Transverse colon (tissue), 4 donors: ENCODE measurements at places on chromosomes 7 and 10. TPM values are rescaled to one million over a fixed set of nuclear protein-coding genes. Genes with fewer than 3 reads are reported as not detected.
A peak's percentile ranks its signal among the peaks of the same experiment; 100 is the strongest.

GRCh38 chr7:97016381-97017191 lies 8.0 kb downstream of the DLX5 start:
- H3K4me3 ChIP-seq: no peak overlapping the region
- H3K27me3 ChIP-seq: peaks cover 100% of the 10 kb centered on the region
- no peak for DNase-seq
- no peaks in the 10 kb centered on the region for H3K36me3 ChIP-seq
- H3K27ac ChIP-seq: no peak overlapping the region

PSMG3 gene
- 26.1 TPM for total RNA-seq

GRCh38 chr7:39888171-39888853 lies 61.7 kb upstream of the CDK13 start:
- no peak overlapping the region for H3K27ac ChIP-seq
- DNase-seq: no peak
- H3K4me1 ChIP-seq: no peaks in the 10 kb centered on the region
- H3K36me3 ChIP-seq: no peaks in the 10 kb centered on the region
- no peak overlapping the region for H3K4me3 ChIP-seq

DNA sequence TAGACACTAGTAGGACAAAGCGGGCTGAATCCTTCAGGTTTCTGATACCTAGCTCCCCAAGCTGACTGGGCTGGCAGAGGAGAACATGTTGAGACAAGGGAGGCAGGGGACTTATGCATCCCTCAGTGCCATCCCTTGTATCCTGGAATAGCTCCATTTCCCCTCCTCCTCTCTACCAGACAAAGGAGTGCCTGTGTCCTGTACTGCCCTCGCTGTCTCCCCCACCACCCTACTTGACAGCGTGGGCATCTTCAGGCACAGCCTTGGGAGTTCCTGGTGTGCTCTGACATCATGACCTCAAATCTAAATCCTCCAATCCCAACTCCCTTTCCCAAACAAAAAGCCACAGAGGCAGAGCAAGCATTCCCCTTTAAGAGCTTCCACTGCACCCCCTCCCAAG lies 9.0 kb downstream of the SFXN3 start:
- peaks cover 5% of the 10 kb centered on the region for H3K36me3 ChIP-seq
- H3K4me1 ChIP-seq: peaks cover 25% of the 10 kb centered on the region
- no peak overlapping the region for H3K27ac ChIP-seq

DNA sequence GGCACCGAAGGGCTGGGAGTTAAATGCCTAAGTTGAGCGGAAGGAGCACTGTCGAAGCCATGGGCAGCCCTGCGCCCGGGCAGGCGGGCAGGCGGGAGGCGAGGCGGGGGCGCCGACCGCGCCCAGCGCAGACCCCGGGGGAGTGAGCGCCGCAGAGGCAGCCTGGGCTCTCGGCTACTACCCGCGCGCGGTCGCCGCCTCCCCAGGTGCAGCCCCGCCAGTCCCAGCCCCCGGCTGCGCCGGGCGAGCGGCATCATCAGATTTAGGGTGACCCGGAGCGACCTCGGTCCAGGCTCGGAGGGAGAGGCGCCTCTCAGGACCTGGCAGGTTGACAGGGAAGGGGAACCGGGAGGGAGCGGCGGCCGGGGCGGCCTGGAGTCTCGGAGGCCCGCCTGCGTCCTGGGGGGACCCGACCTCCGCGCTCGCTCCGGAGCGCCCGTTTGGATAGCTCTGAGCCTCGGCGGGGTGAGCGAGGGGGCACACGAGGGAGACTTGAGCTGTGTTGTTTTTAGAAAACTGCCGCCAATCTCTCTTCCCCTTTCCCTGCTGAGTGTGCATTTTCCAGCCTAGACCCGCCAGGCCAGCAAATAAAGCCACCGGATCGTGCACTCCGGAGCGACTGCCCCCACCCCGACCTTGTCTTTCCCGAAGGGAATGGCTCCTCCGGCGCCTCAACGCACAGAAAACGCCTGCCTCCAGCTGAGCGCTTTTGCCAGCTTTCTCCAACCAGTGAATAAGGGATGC lies 2.3 kb upstream of the NRP1 start:
- H3K27ac ChIP-seq: peak overlapping the region; percentile 87
- H3K4me1 ChIP-seq: peaks cover 19% of the 10 kb centered on the region
- peak overlapping the region; percentile 51 for H3K4me3 ChIP-seq
- peak; percentile 31 for DNase-seq
- H3K27me3 ChIP-seq: no peaks in the 10 kb centered on the region

DNA sequence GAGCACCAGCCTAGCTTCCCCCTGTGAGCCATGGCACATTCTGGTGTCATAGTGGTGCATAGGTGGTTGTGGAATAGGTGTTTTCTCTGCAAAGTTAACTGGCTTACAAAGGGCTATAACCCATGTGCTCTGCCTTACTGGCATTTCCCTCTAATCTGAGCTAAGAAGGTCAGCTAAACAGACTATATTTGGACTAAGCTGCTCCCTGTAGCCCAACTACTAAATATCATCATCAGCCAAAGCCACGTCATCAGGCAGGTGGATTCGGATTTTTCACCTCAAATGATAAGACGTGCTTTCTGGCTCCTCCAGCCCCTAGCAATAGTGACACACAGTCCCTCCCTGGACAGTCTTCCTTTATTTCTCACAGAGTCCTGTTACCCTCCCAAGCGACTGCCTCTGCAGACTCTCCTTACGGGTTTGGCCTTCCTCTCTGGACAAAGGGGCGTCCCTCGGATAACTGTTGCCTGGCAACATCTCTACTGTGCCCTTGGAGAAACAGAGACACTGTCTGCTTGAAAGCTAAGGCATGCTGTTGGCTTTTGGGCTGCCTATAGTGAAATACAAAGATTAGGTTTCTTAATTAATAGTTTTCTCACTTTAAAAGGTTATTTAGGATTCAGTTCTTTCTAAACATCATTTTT lies 9.1 kb downstream of the SLC13A4 start:
- no peak overlapping the region for H3K27ac ChIP-seq
- no peak for DNase-seq

- no peaks in the 10 kb centered on the region for H3K27me3 ChIP-seq
- H3K36me3 ChIP-seq: no peaks in the 10 kb centered on the region
- peaks cover 96% of the 10 kb centered on the region for H3K4me1 ChIP-seq
- H3K4me3 ChIP-seq: no peak overlapping the region
These were observed 6.9 kb downstream of the ITPRIP start for GRCh38 chr10:104331208-104331838.

- no peak for DNase-seq
- no peak overlapping the region for H3K27ac ChIP-seq
- no peaks in the 10 kb centered on the region for H3K27me3 ChIP-seq
- no peaks in the 10 kb centered on the region for H3K4me1 ChIP-seq
- no peak overlapping the region for H3K4me3 ChIP-seq
- H3K36me3 ChIP-seq: no peaks in the 10 kb centered on the region
These were observed 5.5 kb upstream of the LIPN start for GRCh38 chr10:88754287-88754686.

DNA sequence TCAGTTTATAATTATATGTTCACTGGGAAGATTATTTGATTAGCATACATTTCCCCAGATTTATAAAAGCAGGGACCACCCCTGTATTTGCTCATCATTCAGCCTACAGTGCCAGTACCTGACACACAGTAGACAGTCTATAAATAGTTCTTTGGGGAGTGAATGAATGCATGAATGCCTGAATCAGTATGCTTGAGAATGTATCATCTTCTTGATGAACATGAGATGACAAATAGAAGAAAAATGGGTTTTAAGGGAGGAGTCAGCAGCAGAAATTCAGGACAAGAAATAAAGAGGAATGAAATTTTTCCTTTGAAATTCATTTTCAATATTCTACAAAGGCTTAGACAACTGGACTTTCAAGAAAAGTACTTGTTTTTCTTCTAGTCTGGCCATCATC lies 295.8 kb upstream of the LRRTM3 start:
- no peak for DNase-seq
- H3K36me3 ChIP-seq: no peaks in the 10 kb centered on the region
- no peaks in the 10 kb centered on the region for H3K4me1 ChIP-seq
- H3K27ac ChIP-seq: no peak overlapping the region

GFRA1 gene
- total RNA-seq: 12.0 TPM

PRPS1L1 gene
- total RNA-seq: not detected

DNA sequence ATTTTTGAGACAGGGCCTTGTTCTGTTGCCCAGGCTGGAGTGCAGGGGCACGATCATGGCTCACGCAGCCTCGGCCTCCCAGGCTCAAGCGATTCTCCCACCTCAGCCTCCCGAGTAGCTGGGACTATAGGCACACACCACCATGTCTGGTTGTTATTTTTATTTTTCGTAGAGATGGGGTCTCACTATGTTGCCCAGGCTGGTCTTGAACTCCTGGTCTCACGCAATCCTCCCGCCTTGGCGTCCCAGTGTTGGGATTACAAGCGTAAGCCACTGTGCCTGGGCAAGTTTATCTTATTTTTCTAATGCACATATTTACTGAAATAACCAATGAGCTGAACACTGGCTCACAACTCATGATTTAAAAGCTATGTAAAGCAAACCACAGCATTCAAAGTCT lies 61.9 kb downstream of the FAM171A1 start:
- no peak overlapping the region for H3K27ac ChIP-seq
- no peaks in the 10 kb centered on the region for H3K36me3 ChIP-seq
- DNase-seq: no peak
- H3K4me1 ChIP-seq: peaks cover 27% of the 10 kb centered on the region

- H3K36me3 ChIP-seq: no peaks in the 10 kb centered on the region
- H3K27ac ChIP-seq: no peak overlapping the region
- no peak overlapping the region for H3K4me3 ChIP-seq
- no peak for DNase-seq
- no peaks in the 10 kb centered on the region for H3K27me3 ChIP-seq
These were observed 32.4 kb upstream of the MTPN start for GRCh38 chr7:136009488-136010079.

- peak overlapping the region; percentile 67 for H3K27ac ChIP-seq
- no peaks in the 10 kb centered on the region for H3K27me3 ChIP-seq
- H3K4me3 ChIP-seq: no peak overlapping the region
- peak; percentile 12 for DNase-seq
These were observed 14.8 kb upstream of the WNT16 start for GRCh38 chr7:121313793-121314676.

DNA sequence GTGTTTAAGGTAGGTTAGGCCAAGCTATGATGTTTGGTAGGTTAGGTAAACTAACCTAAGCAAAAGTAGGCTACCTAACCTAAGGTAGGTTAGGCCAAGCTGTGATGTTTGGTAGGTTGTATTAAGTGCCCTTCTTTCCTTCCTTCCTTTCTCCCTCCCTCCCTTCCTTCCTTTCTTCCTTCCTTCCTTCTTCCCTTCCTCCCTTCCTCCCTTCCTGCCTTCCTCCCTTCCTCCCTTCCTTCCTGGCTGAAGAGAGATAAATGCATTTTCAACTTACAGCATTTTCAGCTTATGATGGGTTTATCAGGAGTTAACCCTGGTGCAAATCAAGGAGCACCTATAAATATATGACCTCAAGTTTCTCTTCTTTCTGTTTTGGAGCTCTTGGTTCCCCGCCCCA lies 56.2 kb downstream of the SND1 start:
- no peaks in the 10 kb centered on the region for H3K4me1 ChIP-seq
- no peak for DNase-seq

- H3K27me3 ChIP-seq: peaks cover 34% of the 10 kb centered on the region
- peak overlapping the region; percentile 65 for H3K27ac ChIP-seq
- no peaks in the 10 kb centered on the region for H3K36me3 ChIP-seq
- peak overlapping the region; percentile 86 for H3K4me3 ChIP-seq
- peaks cover 14% of the 10 kb centered on the region for H3K4me1 ChIP-seq
These were observed 506 bp downstream of the CTTNBP2 start for GRCh38 chr7:117872561-117873309.

GRCh38 chr10:107487284-107487683 lies 322.8 kb upstream of the SORCS1 start:
- no peak overlapping the region for H3K4me3 ChIP-seq
- no peaks in the 10 kb centered on the region for H3K36me3 ChIP-seq
- H3K27ac ChIP-seq: no peak overlapping the region
- no peaks in the 10 kb centered on the region for H3K27me3 ChIP-seq
- DNase-seq: no peak

GRCh38 chr7:1237704-1238255 lies 5.1 kb downstream of the UNCX start:
- H3K27ac ChIP-seq: no peak overlapping the region
- peaks cover 7% of the 10 kb centered on the region for H3K4me1 ChIP-seq
- H3K36me3 ChIP-seq: no peaks in the 10 kb centered on the region
- H3K27me3 ChIP-seq: peaks cover 97% of the 10 kb centered on the region
- DNase-seq: no peak

DNA sequence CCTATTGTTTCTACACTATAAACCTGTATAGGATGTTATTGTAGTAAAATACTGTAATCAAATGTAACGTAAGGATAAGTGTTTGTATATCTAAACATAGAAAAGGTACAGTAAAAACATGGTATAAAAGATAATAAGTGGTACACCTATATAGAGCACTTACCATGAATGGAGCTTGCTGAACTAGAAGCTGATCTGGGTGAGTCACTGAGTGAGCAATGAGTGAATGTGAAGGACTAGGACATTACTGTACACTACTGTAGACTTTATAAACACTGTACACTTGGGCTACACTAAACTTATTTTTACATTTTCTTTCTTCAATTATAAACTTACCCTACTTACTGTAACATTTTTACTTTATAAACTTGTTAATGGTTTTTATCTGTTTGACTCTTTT lies 732.9 kb upstream of the LRRN3 start:
- no peaks in the 10 kb centered on the region for H3K36me3 ChIP-seq
- no peak for DNase-seq
- H3K27me3 ChIP-seq: no peaks in the 10 kb centered on the region
- no peaks in the 10 kb centered on the region for H3K4me1 ChIP-seq
- H3K27ac ChIP-seq: no peak overlapping the region
- no peak overlapping the region for H3K4me3 ChIP-seq

DNA sequence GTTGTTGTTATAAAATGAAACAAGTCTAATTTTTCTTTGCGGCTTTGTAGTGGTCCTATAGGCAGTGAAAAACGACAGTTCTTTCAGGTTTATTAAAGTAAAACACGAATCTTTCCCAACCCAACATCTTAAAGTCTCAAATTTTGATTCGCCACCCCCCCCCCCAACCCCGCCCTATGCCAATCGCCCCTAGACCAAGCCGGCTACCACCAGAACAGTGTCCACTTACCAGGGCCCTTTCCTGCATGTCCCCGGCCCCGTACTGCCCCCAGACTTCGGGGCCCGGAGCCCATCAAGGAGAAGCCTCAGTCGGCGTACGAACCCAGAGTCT lies 335 bp upstream of the CHCHD1 start:
- peak overlapping the region; percentile 98 for H3K27ac ChIP-seq
- no peaks in the 10 kb centered on the region for H3K36me3 ChIP-seq
- H3K27me3 ChIP-seq: no peaks in the 10 kb centered on the region
- DNase-seq: no peak
- H3K4me1 ChIP-seq: peaks cover 33% of the 10 kb centered on the region

PAXIP1 gene
- total RNA-seq: 8.2 TPM

DNA sequence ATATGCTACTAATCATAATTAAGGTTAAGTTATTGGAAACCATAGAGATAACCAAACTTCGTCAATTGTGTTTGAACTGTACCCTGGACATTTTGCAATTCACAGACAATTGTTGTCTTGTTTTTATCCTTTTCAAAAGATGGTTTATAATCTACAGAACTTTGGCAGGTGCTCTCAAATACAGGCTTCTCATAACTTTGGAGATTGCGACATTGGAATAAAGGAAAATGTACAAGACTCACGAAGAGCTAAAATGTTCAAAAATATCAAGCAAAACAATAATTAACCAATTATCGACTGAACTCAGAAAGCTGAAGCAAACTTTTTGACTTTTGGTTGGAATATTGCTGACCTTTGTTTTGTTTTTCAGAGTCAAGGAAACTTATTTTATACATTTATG lies 88.4 kb upstream of the GPR22 start:
- H3K27ac ChIP-seq: no peak overlapping the region
- H3K4me1 ChIP-seq: no peaks in the 10 kb centered on the region
- no peak overlapping the region for H3K4me3 ChIP-seq
